ENCODE measurements at places on chromosomes 7 and 10. TPM values are rescaled to one million over a fixed set of nuclear protein-coding genes. Genes with fewer than 3 reads are reported as not detected.

DNA sequence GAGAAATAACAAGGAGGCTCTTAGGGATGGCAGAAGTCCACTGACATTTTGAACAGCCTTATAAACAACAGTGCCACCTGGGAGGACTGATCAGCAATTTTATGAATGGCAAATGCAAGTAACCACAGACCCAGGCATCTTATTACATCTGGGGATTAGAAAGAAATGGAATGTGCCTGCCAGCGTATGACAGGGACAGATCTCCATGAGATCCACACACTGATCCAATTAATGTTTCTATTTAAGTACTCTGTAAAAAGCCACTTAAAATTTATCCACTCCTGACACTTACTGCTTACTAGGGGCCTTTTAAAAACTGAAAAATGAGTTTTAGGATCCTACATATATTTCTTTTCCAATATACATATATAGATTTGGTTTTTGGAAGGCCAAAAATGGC, 28.6 kb downstream of the PARD3 start:
- no peak overlapping the region for H3K4me3 ChIP-seq
- DNase-seq = no peak
- no peaks in the 10 kb centered on the region for H3K27me3 ChIP-seq
- peaks cover 63% of the 10 kb centered on the region for H3K4me1 ChIP-seq
- no peaks in the 10 kb centered on the region for H3K36me3 ChIP-seq
- no peak overlapping the region for H3K27ac ChIP-seq

DNA sequence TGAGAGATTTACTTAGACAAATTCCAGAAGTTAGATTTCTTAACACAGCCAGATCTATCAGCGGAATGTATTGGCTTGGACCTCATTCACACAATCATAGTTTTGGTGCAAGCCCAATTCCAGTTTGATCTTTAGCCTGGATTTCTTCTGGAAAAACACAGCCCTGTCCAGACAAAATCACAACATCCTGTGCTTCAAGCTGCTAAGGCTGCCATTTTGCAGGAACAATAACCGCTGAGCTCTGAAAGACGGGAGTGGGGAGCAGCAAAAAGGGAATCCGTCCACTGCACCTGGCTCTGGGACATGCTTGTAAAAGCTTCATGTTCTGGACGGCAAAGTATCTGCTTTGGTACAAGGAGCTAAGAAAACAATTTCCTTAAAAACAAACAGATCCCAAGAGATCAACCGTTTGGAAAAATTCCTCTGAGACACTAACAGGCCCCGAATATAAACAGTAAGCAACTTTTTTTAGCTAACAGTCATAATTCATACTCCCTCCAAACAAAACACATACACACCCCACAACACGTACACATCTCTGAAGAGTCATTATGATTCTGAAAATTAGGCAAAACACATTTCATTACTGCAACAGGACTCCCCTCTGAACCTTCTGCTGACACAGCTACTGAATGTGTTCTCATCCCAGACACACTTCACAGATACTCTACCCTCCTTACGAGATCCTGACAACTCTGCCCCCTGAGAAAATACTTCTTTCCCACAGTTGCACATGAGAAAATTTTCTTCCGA, 32.4 kb downstream of the ITIH5 start:
- peak overlapping the region; percentile 66 for H3K27ac ChIP-seq
- no peaks in the 10 kb centered on the region for H3K4me1 ChIP-seq
- peaks cover 16% of the 10 kb centered on the region for H3K36me3 ChIP-seq
- H3K4me3 ChIP-seq = no peak overlapping the region

DNA sequence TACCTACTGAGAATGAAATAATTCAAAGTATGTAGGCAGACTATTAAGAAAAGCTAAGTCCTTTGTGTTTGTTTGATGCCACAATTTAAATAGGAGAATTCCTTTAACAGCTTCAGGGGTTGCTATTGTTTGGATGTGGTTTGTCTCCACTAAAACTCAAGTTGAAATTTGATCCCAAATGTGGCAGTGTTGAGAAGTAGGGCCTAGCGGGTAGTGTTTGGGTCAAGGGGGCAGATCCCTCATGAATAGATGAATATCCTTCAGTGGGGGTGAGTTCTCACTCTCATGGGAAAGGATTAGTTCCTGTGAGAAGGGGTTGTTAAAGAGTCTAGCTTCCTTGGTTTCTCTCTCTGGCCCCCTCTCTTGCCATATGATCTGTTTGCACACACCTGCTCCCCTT, 97.0 kb downstream of the HGF start:
- H3K27ac ChIP-seq = no peak overlapping the region
- no peaks in the 10 kb centered on the region for H3K36me3 ChIP-seq
- no peak overlapping the region for H3K4me3 ChIP-seq
- no peaks in the 10 kb centered on the region for H3K4me1 ChIP-seq

DNA sequence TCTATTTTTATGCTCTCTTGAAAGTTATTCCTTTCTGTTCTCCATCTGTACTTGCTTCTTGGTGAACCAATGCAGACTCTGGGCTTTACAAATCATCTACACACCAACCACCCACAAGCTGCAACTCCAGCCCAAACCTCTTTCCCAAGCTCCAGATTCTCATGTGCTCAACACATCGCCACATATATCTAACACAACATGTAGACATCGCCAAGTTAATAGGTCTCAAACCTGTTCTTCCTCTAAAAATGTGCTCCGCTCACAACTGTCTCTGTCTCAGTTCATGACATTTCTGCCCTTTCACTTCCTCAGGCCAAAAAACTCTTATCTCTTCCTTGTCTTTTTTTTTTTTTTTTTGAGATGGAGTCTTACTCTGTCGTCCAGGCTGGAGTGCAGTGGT, 95.7 kb upstream of the EEPD1 start:
- no peak overlapping the region for H3K4me3 ChIP-seq
- H3K27ac ChIP-seq = no peak overlapping the region
- no peaks in the 10 kb centered on the region for H3K4me1 ChIP-seq
- DNase-seq = no peak
- no peaks in the 10 kb centered on the region for H3K27me3 ChIP-seq

Gene BTBD16
- not detected for total RNA-seq

Gene CALY
- total RNA-seq = 2.6 TPM

Gene PALD1
- 25.1 TPM for total RNA-seq
